ENCODE measurements at places on chromosomes 7 and 10.

DNA sequence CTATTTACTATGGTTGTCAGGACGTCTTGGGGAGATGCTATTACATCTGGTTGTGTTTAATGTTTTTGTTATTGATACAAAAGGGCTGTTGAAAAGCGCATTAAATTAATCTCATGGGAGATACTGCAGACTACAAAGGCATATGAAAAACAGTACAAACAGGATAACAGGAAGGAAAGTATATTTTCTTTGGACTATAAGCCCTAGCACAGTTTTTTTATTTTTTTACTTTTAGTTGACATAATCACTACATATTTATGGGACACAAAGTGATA, 341.3 kb downstream of the ARL4A start:
- no peak for DNase-seq

- no peak for DNase-seq
These were observed 33.4 kb downstream of the PDGFA start for GRCh38 chr7:486216-486743.

DNA sequence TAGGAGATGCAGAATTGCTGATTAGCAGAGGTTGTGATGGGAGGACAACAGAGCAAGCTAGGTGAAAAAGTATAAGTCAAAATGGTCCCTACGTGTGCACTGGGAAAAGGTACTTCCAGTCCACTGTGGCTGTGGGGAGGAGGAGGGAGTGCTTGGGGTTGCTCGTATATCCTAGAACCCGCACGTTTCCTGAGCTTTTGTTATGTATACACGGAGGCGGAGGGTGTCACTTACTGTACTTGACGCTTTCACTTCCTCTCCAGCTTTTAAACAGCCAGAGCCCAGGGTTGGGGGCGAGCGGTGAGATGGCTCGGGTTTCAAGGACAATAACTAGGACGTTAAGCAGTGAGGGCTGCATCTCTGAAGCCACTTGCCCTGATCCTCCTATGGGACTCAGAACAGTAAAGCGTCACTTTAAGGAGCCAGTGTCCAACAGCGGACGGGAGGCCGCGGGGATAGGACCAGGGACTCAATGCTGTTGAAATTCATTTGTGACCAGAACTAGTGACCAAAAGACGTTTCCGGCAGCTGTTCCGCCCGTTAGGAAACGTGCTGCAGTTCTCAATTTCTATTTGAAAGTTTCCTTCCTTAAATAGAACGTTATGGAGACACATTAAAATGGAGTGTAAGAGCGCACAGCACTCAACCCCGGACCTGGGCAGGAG, 985 bp upstream of the ETV1 start:
- DNase-seq = no peak

DNA sequence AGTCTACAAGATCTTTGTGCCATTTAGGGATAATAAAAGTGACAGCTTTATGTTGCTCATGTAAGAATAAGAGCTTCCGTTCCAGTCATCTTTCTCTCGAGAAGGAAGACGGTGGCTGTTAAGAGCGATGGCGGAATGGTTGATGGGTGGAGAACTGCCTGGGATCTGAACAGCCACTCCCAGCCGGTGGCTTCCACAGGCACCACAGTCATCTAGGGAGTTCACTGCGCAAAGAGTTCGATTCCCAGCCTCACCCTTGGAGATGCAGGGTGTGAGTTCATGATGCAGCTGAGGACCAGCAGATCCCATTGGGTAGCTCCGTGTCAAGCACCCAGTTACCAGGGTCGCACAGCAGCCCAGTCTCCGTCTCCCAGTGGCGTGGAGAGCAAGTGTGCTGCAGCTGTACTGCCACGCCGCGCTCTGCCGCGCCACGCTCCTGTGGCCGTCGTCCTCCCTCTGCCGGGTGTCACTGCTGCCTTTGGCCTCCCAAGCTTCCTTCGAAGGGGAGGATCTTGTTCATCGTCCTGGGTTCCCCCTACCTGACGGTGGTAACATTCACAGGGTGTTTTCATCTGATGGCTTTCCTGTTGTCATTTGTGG, 7.8 kb downstream of the SUN1 start:
- no peak for DNase-seq

- DNase-seq = no peak
These were observed 44.5 kb upstream of the AGR3 start for GRCh38 chr7:16926283-16926682.

DNA sequence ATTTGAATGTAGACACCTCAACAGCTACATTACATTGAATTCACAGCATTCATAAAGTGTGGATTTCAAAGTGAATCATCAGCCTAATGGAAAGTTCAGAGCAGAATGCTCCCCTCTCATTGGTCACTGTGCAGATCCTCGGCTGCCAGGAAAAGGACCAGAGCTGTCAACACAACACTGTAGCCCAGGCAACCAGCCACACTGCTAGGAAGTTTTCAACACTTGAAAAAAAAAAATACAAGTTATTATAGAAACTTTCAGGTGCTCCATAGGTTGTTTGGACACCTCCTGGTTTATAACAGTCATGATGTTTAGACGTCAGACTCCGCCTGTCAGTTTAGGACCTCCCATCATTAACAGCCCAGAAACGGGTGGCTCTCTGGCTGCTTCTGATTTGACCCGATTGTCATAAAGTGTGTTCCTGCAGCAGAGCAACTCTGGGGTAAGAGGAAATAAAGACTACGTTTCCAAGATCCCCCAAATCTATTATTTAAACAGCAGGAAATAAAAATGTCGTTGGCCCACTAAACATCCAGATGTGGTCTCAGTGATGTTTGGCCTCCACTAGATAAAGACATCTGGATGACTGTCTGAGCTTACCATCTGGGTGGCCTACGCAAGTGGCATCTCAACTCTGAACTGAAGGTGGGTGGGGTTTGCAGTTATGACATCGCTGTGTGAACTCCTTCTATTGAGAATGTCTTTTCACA, 117.4 kb downstream of the CABCOCO1 start:
- no peak for DNase-seq

DNA sequence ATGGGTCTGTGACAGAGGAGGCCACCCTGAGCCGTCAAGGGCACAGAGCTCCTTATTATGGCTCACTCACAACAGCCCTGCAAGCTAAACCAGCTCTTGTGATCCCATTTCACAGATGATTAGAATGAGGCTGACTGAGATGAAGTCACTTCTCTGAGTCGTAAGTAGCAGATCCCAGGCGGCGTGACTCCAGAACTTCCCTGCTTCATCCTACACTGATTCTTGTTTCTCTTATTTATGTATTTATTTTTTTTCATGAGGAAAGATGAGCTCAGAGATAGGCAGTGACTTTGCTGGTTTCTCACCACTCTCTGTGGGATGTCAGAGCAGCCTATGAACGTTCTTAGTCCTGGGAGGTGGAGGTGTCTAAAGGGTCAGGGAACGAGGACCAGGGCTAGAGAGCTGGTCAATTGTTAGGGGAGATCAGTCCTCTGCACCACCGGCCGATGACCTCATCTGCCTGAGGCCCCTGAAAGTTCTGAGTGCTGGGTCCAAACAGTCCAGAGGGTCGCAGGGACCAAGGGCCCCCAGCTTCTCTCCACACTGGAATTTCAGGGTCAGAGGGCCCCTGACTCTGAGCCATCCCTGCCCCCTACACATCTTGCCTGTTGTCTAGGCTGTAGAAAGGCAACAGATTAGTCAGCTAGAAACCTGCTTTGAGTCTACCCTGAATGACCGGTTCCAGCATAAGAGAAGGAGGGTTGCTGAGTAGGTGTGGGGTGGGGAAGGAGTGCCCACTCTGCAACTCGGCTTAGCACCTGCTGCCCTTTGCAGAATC, 17.9 kb downstream of the CLRN3 start:
- DNase-seq = no peak

DNA sequence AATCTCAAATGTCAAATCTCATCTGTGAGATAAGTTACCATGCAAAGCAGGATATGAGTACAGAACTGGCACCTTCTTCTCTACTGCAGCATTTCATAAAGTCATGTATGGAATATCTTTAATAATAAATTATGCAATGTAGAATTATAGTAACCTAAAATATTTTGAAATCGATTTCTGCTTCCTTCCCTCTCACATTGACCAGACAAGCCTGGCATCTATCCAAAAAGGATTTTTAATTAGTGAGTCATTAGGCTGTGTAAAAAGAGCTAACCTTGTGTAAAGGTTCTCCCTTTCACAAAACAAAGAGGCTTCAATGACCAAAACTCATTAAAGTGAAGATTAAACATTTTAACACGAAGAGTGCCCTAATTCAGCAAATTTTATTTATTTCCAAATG, 48.8 kb upstream of the EXOC6 start:
- DNase-seq = no peak

- DNase-seq = no peak
These were observed 80.2 kb downstream of the HTR7 start for GRCh38 chr10:90777621-90778020.

- no peak for DNase-seq
These were observed 336.7 kb upstream of the NPVF start for GRCh38 chr7:25565002-25565401.

GRCh38 chr10:22629852-22630233, 84.5 kb downstream of the PIP4K2A start:
- DNase-seq = no peak

GRCh38 chr7:91280185-91280584, 16.0 kb downstream of the FZD1 start:
- DNase-seq = no peak

- DNase-seq = no peak
These were observed 46.2 kb downstream of the JAKMIP3 start for GRCh38 chr10:132111871-132112341.

GRCh38 chr7:100959894-100960293, 9.5 kb upstream of the MUC12 start:
- no peak for DNase-seq

DNA sequence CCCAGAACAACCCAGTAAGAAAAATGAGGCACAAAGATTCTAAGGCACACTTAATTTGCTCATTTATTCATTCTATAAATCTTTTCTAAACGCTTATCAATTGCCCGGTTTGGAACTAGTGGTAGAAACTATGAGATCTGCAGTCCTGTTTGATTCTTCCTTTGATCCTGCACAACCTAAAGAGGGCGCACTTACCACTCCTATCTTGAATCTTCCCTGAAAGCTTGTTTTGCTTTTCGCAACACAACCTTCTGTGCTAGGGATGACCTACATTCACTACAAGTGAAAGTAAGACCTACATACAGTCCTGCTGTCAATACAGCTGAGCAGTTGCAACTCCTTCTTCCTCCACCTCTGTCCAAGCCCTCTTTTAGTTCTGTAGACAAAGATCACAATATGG, 12.6 kb upstream of the ARL4A start:
- no peak for DNase-seq

- no peak for DNase-seq
These were observed 112.5 kb upstream of the IGFBP3 start for GRCh38 chr7:46033592-46033991.

- no peak for DNase-seq
These were observed 246.1 kb downstream of the TNS3 start for GRCh38 chr7:47335557-47336471.

DNA sequence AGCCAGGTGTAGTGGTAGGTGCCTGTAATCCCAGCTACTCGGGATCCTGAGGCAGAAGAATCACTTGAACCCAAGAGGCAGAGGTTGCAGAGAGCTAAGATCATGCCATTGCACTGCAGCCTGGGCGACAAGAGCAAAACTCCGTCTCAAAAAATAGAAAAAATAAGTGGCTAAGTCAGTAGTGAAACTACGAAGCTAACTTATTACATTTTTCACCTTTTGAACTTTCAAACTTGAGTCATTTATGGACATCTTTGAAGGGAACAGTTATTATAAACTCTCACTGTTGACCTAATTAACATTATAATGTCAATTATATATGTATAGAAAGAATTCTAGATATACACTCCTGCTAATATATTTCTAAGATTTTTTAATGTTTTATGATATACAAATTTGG, 541.5 kb upstream of the C7orf33 start:
- no peak for DNase-seq

DNA sequence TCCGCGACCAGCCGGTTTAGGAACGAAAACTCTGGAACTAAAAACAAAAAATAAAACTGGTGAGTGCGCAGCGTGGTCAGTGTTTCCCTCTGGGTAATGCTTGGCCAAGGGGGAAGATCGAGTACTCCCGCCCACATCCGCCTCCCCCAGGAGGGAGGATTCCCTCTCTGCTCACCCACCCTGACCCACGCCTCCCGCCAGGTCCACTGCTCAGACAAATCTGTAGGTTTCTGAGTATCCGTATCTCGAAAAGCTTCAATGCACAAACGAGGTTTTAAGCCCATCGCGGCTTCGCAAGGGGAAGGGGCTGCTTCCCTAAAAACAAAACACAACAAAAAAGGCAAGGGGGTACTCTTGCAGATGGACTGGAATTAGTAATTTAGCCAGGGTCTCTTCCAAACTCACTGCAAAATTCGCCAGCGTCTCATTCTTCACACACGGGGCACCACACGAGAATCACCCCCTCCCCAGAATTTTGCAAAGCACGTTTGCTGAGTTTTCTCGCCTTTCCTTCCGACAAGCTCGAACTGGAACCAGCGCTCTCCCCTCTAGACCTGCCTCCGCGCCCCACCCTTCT, 75.2 kb downstream of the INSIG1 start:
- no peak for DNase-seq

DNA sequence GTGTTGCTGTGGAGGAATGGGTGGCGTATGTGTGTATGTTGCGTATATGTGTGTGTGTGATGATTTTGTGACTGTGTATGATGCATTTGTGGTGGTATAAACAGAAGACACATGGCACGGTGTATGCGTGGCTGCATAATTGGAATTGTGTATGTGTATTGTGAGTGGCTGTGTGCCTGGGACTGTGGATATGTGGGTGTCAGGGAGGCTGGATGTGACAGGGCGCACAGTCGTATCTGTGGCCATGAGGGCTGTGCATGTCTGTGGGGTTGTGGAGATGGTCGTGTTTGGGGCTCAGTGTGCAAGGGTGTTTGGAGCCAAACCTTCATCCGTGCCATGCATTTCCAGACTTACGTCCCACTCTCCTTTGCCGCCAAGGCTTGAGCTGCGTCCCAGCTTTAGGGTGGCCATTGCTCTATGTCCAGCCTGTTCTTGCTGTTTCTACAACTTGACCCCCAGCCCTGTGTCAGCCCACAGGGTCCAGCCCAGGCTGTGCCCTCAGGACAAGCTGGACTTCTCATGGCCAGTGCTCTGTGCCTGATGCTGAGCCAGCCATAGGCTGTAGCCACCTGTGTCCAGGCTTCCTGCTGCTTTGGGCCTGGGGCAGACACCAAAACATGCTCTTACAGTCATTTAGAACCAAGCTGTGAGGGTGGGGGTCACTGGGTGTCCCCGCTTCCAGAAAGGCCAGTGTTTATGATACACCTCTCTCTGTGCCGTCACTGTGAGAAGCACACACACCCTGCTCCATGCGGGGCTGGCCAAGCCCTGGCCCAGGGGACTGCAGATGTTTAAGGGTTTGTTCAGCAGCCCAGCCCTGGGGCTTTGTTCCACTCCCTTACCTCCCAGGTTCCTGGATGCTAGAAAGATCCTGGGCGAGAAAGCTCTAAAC, 127.6 kb downstream of the NEURL1 start:
- DNase-seq = no peak
